NCI-H1105 treated with DMSO at 0.1 percent for 48 hours (cell line): ENCODE measurements at places on chromosomes 7 and 10.

DNA sequence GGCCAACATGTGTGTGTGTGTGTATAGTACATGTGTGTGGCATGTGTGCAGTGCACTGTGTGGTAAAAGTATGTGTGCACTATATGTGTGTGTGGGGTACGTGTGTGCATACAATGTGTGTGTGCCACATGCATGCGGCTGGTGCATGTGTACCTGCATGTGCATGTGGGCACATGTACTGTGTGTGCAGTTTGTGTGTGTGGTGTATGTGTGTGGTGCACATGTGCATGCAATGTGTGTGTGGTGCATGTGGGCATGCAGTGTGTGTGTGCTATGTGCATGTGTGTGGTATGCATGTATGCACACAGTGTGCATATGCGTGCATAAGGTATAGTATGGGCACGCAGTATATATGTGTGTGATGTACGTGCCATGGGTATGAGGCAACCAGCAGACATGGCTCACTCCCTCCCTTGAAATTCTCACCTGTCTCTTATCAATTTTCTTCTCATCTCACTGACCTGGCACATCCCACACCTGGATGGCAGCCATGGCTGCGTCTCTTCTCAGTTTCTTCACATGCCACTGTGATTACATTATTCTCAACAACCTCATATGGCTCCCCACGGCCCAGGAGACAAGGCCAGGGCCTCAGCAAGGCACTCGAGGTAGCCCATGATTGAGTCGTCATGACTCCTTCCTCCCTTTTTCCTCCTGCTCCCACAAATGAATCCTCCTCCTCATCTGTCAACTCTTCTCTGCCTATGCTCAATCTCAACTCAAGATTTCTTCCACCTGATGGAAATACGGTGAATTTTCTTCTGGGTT lies 57.0 kb downstream of the NUDCD3 start:
- DNase-seq, result no peak

- no peak for DNase-seq
Observed at GRCh38 chr7:37924491-37925041, 4.1 kb downstream of the EPDR1 start.

DNA sequence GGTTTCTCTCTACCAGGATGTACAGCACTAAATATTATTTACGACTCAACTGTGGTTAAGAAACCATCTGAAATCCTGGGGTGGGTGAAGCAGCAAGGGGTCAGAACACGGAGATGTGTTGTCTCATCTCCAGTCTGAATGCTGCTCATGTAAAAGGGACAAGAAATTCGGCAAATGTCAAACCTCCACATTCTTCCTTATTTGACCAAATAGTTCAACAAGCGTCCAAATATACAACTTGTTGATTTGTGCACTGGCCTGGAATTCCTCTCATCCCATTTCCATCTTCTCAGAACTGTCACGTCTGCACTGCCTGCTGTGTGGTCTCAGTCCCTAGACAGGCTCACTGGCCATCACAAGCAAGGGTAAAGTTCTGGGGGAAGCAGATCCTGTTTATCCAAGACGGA lies 520.0 kb downstream of the PARD3 start:
- no peak for DNase-seq

- no peak for DNase-seq
Observed at GRCh38 chr7:133778472-133778871, 348.7 kb upstream of the LRGUK start.

- DNase-seq, result no peak
Observed at GRCh38 chr7:140902303-140902953, 22.3 kb downstream of the BRAF start.

DNA sequence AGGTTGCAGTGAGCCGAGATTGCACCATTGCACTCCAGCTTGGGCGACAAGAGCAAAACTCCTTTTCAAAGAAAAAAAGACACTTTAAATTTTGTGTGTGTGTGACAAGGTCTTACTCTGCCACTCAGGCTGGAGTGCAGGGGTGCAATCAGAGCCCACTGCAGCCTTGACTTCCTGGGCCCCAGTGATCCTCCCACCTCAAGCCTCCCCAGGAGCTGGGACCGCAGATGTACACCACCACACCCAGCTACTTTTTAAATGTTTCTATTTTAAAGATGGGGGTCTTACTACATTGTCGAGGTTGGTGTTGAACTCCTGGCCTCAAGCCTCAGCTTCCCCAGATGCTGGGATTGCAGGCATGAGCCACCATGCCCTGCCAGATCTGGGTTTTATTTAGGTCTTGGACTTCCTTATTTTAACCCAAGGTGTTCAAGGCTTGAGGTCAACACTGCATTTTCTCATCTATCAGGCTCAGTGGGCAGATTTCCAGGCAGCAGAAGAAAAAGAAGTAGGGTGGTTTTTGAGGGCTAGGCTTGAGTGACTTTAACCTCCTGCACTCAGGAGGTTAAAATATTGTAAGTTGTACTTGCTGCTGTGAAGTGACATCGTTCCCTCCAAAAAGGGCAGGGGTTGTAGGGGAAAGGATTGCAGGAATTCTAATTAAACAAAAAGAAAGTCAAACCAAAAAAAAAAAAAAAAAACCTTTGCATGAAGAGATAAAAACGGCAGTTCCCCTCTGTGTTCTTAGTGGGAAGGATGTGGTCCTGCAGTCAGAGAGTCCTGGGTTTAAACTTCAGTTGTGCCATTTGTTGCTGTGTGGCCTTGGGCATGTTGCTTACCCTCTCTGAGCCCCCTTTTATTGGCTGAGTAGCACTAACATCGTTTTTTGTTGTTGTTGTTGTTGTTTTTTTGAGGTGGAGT lies 71.5 kb downstream of the CARD11 start:
- DNase-seq, result no peak

DNA sequence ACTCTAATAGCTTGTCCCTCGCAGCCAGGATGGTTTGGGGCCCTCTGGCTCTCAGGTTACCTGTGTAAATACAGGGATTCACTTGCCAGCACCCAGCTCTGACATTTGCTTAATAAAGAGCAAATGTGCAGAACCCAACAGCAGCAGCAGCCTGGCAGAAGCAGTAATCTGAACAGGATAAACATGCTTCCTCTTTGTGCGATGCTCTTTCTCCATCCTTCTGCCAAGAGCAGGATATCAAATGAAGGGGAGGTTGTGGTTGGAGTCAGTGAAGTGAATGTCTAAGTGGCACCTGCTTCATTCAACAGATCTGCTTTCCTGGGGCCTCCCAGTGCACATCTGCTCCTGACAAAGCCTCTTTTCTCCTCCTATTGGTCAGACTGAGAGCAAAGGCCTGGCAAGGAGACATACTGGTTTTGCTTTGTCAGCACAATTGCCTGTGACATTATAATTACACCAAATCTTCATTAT lies 130.3 kb downstream of the NRF1 start:
- peak; percentile 97 for DNase-seq

- no peak for DNase-seq
Observed at GRCh38 chr10:82924711-82925110, 1049.7 kb downstream of the NRG3 start.

DNA sequence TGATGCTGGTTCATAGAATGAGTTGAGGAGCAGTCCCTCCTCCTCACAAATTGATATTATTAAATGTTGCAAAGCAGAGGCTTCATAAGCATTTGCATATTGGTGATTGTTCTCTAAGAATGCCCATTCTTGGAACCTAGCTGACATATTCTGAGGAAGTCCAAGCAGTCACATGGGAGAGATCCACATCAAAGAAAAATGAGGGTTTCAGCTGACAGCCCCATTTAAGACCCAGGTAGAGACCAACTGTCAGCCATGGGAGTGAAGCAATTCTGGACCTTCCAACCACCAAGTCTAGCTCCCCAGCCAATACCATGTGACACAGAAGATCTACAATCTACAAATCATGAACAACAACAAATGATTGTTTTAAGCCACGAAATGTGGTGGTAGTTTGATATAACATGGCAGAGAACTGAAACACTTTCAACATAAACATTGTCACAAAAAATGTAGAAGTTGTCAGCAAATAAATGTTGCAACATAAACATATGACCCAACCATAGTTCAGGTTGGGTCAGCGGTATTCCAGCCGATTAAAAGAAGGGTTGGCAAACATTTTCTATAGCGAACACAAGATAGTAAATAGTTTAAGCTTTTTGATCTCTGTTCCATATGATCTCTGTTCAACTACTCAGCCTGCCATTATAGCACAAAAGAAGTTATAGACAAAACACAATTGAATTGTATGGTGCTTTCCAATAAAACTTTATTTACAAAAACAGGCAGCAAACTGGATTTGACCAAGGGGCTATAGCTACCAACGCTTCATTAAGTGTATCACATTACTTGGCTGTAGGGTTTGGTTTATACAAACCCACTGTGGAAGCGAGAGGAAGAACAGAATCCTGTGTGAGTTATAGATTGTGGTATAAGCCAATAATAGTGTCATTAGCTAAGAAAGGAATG lies 41.4 kb upstream of the MPP7 start:
- DNase-seq, result no peak

DNA sequence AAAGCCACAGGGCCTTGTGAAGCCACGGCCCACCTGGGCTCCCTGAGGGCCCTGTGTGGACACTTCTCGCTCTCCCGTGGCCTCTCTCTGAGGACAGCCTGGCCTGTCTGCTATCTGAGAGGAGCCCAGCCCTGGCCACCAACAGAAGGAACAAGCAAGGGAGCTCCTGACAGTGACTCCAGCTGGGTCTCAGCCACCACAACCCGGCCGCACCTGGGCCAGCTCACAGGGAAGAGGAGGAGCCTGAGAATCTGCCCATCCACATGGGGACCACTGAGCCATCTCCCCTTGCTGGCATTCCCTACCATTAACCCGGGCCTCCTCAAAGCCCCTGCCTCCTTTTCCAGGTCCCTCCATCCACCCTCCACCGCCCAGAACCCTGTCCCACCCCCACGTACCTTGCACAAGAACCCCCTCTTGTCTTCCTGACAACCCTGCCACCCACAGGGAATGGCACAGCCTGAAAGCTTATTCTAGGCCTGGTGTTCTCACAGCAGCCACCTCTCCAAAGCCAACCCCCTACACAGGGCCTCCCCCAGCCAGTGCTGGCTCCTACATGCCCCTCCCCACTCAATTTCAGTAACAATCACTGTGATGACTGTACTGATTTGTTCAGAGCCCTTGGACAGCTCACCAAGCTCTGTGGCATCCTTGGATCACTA lies 120.2 kb downstream of the GRID1 start:
- DNase-seq, result no peak

GRCh38 chr10:129968020-129968852 lies 4.2 kb upstream of the EBF3 start:
- DNase-seq, result no peak

- no peak for DNase-seq
Observed at GRCh38 chr7:65798111-65799075, 74.5 kb upstream of the VKORC1L1 start.

- DNase-seq, result no peak
Observed at GRCh38 chr7:139232904-139233303, 1.9 kb downstream of the UBN2 start.

GRCh38 chr10:62527019-62527827 lies 153.1 kb downstream of the ZNF365 start:
- DNase-seq, result no peak

- no peak for DNase-seq
Observed at GRCh38 chr7:18828994-18829857, 288.2 kb downstream of the TWIST1 start.

DNA sequence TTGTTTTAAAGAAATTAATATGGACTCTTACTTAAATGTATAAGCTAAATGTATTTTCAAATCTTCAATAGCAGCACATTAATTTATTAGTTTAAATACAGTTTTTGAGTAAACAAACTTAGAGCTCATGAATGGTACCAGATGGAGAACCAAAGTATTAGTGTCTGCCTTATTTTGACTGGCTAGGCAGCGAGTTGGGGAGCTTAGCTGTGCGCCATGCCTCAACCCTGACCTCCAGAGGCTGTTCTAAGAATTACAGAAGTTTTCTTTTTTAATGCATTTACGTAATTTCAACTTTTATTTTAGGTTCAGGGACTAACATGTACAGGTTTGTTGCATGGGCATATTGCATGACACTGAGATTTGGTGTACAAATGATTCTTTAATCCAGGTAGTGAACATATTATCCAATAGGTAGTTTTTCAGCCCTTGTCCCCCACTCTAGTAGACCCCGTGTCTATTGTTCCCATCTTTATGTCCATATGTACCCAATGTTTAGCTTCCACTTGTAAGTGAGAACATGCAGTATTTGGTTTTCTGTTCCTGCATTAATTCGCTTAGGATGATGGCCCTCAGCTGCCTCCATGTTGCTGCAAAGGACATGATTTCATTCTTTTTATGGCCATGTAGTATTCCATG lies 166.8 kb downstream of the IQUB start:
- peak; percentile 61 for DNase-seq

DNA sequence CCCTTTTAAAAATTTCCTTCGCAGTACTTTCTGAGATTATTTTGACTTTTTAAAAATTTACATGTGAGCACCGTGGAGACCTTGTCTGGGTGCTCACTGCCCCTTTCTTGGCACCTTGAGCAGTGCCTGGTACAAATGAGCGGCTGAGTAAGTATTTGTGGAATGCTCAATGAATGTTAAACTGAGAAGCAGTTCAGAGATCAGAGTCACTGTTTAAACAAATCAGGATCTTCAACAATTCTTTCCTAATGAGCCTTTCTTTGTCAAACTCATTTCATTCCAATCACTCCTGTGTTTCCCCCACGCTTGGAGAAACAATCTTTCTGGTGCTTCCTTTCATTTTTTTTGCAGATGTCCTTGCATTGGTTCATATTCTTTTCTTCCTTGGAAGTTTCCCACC lies 611.3 kb upstream of the GALNT17 start:
- no peak for DNase-seq
